ENCODE measurements at places on chromosomes 6 and 20.

DNA sequence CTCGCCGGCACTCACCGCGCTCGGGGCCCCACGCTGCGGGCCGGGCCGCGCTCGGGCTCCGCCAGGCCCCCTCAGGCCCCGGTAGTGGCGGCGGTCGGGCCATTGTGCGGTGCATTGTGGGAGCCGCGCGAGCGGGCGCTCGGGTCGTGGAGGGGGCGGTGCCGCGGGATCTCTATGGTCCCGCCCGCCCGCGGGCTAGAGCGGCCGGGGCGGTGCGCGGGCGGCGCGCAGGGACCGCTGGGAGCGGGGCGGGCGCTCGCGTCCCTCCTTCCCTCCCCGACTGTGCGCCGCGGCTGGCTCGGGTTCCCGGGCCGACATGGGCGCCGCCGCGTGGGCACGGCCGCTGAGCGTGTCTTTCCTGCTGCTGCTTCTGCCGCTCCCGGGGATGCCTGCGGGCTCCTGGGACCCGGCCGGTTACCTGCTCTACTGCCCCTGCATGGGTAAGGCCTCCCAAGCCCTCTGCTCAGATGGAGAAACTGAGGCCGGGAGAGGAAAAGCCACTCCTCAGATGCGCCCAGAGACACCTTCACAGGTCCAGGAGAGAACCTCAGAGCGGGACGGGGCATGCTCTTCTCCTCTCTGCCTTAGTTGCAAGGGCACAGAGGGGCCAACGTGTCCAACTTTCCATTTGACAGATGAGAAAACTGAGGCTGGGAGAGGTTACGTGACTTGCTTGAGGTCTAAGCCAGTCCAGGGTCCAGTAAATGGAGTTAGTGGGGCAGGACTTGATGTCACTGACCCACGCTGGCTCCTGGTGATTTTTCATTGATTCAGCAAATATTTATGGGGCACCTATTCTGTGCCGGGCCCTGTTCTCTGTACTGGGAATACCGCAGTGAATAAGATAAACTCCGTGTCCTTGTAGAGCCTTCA lies at the start of the genes PLAGL2 and POFUT1:
TSS of gene PLAGL2 (minus strand) at position 118 of the 873 bp plus-strand sequence. CDS start 5,565 bp downstream, outside the sequence.
TSS of gene POFUT1 (plus strand) at position 255 of the 873 bp plus-strand sequence. CDS start at position 317, 62 bp downstream.
- DNase-seq, result no peak

DNA sequence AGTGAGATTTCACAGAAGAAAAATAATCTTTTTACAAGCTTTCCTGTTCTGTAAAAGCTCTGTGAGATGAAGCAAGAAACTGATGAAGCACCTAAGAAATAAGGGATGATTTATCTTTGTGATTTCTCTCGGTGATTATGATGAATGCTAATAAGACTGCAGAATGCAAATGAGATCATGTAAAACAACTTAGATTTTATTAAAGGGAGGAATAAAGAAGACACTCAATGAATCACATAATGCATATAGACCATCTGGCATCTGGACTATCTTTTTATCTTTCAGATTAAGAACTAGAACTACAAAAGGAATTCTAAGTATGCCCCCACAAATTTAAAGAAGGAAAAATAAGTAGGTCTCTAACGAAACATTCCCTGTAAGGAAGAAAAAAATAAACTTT lies 361.5 kb upstream of the OPRM1 start:
- no peak for DNase-seq

GRCh38 chr20:3798373-3798768 lies 2.3 kb downstream of the CDC25B start:
- DNase-seq, result no peak

DNA sequence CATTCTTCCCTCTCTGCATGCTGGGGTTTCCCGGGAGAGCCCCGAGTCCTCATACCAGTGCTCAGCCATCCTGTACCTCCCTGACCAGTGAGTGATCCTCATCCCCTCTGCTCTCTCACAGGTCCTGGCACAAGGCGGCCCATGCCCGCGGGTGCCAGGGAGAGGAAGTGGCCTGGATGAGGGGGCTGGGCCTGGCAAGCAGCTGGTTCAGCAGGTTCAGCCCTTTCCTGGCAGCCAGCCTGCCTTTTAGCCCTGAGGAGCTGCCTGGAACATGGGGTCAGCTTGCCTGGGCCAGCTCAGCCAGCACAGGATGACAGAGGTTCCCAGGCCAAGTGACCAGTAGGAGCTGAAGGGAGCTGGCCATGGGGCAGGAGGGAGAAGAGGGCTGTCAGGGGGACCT lies 10.9 kb downstream of the MOCS1 start:
- DNase-seq, result no peak

GRCh38 chr6:22023937-22024336 lies 272.9 kb downstream of the PRL start:
- DNase-seq, result no peak

GRCh38 chr6:83307849-83308248 lies 114.7 kb downstream of the RWDD2A start:
- DNase-seq, result no peak

DNA sequence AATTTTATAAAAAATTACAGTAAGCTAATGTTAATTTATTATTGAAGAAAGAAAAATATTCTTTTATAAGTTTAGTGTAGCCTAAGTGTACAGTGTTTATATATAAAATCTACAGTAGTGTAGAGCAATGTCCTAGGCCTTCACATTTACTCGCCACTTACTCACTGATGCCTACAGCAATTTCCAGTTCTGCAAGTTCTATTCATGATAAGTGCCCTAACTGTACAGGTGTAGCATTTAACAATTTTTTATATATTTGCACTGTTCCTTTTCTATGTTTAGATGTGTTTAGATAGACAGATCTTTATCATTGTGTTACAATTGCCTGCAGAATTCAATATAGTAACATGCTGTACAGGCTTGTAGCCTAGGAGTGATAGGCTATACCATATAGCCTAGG lies 80.1 kb upstream of the HDAC2 start:
- no peak for DNase-seq

DNA sequence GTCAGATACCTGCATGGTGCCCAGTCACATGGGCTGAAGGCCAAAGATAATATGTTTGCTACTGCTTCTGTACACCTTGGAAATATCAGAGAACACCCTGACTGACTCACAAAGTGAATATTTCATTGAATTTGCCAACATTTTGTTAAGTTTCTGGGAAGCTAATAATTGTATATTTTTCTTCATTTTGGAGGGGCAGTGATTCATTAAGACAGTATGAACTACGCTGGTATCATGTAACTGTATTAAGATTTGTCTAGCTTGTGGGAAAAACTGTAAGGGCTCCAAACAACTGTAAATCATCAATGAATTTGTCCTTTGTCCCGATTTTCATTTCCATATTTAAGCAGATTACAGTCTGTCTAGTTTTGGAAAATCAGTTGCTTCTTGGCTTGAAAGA lies 102.3 kb upstream of the CCN2 start:
- DNase-seq, result no peak

DNA sequence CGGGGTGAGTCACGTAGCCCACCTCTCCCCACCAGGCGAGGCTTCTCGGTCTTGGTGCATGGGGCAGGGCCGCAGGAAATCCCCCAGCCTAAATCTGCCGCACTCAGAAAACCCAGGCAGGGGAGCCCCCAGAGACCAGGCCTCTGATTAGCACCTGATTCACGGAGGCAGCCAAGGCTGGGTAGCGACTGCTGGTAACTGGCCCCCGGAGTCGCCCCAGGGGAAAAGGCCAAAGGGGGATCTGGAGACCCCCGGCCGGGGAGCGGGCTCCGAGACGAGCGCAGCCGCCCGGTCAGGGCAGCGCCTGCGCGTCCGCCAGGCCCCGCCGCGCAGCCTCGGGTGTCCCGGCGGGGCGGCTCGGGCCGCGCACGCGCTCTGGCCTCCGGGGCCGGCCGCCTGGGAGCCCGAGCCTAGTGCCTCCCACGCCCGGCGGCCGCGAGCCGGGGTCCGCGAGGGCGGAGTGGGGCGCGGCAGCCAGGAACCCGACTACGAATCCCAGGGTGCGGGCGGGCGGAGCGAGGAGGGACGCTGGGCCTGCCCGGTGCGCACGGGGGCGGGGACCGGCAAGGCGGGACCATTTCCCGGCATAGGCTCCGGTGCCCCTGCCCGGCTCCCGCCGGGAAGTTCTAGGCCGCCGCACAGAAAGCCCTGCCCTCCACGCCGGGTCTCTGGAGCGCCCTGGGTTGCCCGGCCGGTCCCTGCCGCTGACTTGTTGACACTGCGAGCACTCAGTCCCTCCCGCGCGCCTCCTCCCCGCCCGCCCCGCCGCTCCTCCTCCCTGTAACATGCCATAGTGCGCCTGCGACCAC lies at the start of gene DUSP22:
TSS of gene DUSP22 (plus strand) at position 791 of the 809 bp plus-strand sequence. CDS start 53 bp downstream, outside the sequence.
- no peak for DNase-seq

DNA sequence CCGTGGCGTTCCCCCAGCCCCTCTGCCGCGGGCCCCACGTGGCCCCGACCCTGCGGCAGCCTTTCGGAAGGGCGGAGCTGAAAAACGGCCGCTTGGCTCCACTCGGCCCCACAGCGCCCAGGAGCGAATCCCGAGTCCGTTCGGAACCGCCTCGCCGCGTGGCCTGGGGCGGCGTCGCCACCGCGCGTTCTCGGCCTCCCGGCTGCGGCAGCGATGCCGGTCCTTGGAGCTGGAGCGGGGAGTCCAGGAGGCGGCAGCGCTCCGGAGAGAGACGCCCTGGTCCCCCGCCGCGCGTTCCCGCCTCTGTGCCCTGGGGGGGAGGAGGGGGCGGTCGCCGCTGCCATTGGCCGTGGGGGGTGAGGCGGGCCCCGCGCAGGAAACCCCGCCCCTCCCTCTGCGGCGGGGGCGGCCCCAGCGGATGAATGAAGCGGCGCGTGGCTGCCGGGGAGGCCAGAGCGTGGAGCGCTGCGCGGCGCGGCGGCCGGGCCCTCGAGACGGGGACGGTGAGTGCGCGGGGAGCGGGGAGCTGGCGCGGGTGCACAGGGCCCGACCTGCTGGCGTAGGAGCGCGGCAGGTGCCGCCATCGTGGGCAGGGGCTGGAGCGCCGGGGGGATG lies at the start of gene SLCO4A1:
TSS of gene SLCO4A1 (plus strand) at position 453 of the 615 bp plus-strand sequence. CDS start 13,952 bp downstream, outside the sequence.
- no peak for DNase-seq

DNA sequence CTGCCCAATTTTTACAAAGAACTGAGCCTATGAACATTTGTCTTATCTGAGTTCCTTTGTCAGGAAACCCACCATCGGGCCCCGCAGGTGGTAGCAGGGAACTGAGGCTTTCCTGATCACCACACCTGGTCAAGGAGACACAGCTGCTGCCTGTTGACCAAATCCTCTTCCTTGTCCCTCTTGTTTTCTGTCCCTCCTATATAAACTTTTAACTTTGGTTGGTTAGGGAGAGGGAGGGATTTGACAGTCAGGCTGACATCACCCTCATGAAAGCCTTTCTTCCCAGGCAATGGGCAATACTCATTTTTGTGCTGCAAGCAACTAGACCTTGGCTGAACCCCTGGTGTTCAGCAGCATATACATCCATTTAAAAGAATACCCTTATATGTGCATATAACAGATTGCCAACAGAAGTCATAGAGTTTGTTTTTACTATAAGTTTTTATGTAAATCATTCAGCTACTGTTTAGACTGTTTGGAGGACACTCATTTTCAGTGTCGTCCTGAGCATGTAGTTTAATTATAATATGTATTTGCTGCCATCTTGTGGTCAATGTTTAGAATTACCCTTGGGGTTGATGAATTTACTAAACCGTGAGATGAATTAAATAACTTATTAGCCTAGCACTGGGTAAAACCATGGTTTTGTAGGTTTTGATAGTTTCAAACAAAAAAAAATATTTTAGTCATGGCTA lies 17.0 kb downstream of the CRISP1 start:
- peak; percentile 19 for DNase-seq

DNA sequence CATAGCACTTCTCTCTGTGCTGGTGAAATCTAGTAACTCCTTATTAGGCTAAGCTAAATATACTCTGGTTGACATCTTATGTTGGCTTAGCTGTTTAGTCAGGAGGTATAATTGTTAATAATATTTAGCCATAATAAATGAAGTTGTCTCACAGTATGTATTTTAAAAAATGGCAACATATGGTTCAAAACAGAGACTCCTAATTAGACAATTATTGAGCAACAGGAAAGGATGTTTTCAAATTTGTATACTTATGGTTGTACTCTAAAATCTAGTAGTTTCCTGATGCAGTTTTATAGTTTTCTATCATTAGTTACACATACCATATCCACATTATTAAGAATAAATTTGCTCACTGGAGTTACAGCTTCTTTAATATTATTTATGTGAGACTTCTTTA lies 150.2 kb downstream of the BCKDHB start:
- DNase-seq, result no peak

- no peak for DNase-seq
Observed at GRCh38 chr6:31060145-31060544, 49.9 kb downstream of the MUC22 start.

DNA sequence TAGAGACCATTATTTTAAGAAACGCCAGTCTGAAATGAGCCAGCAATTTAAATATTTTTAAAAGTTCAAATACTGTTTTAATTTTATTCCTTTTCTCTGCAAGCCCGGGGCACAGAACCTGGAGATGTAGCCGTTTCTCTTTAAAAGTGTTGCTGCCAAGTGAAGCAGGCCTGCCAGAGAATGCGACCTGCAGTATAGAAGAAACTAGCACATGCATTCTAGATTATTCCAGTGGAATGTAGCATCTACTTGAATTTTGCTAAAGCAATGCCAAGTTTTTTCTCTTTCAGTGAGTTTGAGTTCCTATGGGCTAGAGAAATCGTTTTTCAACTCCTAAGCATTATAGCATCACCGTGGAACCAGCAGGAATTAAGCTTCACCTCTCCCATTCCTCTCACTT lies 101.3 kb downstream of the QRSL1 start:
- no peak for DNase-seq

GRCh38 chr20:4472906-4473305 lies 248.8 kb upstream of the PRND start:
- DNase-seq, result no peak

- DNase-seq, result no peak
Observed at GRCh38 chr20:58918621-58919020, 62.4 kb upstream of the NELFCD start.

DNA sequence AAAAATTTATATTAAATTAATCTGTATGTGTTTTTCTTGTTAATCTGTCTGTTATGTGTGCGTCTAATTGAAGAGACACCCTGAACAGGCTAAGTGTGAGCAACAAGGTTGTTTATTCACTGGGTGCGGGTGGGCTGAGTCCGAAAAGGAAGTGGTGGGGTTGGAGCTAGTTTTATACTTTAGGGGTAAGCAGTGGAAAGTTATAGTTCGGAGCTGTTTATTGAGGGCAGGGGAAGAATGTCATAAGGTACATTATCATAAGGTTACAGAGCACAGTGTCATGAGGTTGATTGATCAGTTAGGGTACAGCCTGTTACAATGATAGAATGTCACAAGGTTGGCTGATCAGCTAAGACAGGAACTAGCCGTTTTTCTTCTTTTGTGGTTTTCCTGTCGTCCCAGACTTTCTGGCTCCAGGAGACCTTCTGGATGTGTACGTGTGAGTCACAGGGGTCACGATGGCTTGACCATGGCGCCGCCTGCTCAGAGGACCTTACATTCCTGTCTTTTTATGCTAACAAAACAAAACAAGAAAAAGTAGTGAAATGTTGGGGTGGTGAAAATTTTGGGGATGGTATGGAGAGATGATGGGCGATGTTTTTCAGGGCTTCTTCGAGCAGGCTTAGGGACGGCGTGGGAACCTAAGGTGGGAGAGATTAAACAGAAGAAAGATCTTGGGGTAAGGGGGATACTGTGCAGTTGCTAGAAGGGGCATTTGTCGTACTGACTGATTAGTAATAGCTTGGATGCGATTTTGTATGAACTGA lies 754.0 kb upstream of the ADGRB3 start:
- no peak for DNase-seq

Measured in HFF-Myc (cell line).